ENCODE measurements at places on chromosomes 4 and X.

DNA sequence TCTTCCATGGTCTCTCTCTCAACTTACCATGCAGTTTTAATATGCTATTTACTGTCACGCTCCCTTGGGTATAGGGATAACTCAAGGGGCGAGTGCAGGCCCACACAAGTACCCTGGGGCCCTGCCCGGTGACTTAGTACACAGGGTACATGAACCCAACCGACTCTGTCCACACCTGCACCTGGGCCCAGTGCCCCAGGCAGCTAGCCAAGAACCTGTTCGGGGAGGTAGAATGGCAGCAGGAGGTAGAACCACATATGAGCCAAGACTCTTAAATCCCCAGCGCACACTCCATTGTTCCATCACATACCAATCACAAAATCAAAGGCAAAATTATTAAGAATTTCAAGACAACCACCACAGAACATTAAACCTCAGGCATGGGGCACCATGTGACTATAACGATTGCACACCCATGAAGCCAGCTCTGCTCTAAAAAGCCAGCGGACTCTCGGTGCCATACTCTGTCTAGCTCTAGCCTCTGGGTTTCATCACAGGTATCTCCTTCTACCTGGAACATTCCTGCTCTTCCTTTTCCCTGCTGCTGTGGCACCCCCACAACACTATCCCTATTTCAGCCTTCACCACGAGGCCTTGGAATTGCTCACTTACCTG lies 14.6 kb downstream of the PHF8 start:
- DNase-seq = no peak

DNA sequence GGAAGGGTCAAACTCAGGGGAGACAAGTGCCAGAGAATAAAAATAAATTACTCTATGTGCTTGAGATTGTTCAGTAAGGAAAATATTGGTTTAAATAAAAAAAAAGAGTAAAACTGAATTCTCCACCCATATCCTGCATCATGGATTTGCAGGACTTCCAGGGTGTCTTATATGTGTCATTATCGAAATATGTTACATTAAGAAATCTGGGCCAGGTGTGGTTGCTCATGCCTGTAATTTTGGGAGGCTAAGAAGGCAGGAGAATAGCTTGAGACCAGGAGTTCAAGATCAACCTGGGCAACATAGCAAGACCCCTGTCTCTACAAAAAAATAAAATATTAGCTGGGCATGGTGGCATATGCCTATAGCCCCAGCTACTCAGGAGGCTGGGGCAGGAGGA lies 104.9 kb downstream of the PPP3CA start:
- DNase-seq = no peak

GRCh38 chr4:93719552-93719951 lies 109.0 kb upstream of the ATOH1 start:
- DNase-seq = no peak

GRCh38 chr4:74424111-74424510 lies 20.8 kb upstream of the AREG start:
- no peak for DNase-seq

- peak; percentile 70 for DNase-seq
Observed at GRCh38 chr4:74228691-74229640, 71.0 kb downstream of the MTHFD2L start.

GRCh38 chrX:119512146-119512800 lies 44.0 kb downstream of the SLC25A5 start:
- no peak for DNase-seq

- DNase-seq = no peak
Observed at GRCh38 chr4:182425302-182425701, 182.1 kb downstream of the TENM3 start.

GRCh38 chr4:76799718-76800117 lies 98.2 kb downstream of the SOWAHB start:
- no peak for DNase-seq

DNA sequence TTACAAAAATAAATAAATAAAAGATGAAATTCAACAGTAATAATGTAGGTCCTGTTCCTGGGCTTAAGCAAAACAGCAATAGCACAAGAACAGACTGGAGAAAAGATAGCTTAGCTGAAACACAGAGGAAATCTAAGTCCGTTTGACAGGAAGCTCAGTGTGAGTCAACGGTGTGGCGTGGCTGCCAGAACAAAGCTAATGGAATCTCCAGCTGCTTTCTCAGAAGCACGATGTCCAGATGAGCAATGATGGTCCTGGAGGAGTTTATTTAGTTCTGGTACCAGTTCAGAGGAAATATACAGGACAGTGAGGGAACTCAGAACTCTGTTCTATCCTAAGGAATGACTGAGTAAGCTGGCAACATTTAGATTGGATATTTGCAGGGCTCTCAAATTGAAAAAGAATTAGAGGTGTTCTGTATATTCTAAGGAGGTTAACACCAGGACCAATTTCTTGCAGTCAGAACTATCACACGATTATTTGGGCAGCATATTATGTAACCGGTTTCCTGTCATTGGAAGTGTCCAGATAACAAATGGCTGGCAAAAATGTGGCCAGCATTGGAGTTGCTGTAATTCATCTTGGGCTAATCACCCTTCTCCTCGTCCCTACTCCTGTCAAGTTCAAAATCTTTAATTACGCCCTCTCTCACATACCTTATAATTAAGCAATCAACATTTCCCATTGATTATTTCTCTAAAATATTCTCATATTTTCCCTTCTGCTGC lies 12.7 kb downstream of the GAB3 start:
- DNase-seq = no peak

DNA sequence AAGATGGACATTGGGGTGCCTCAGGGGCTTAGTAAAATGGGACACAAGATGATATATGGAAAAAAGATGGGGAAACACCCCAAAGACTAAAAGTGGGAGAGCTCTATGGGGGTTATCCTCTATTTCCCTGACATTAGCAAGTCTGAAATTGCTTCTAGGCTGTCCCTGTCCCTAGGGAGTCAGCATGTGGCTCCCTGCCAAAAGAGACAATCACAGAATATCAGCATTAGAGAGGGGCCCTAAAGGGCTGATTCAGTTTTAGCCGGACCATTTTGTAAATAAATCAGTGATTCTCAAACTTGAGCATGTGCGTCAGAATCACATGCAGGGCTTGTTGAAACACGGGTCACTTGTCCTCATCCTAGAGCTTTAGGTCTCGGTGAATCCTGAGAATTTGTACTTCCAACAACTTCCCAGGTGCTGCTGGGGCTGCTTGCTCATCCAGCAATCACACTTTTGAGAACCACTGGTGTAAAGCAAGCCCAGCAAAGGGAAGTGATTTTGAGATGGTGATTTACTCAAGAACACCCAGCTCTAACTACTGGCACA lies 165.3 kb upstream of the DGKK start:
- no peak for DNase-seq

DNA sequence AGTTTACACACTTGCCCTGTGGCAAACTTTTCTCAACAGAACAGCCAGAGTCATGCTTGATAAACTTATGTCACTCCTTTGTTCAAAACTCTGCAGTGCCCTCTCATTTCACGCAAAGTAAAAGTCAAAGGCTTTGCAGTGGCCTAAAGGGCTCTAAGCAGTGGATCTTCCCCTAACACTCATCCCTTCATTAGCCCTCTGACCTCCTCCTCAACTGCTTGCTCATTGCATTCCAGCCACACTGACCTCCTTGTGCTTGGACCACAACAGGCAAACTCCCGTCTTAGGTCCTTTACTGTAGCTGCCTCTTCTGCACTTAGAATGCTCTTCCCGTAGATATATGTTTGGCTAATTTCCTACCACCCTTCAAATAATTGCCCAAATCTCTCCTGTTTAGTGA lies 5.6 kb downstream of the PRDM5 start:
- DNase-seq = no peak

- no peak for DNase-seq
Observed at GRCh38 chrX:105552395-105552794, 269.9 kb upstream of the NRK start.

GRCh38 chrX:38138157-38138891 lies 82.3 kb downstream of the SRPX start:
- DNase-seq = no peak

- no peak for DNase-seq
Observed at GRCh38 chrX:46777971-46778810, 19.3 kb upstream of the SLC9A7 start.

GRCh38 chrX:15207384-15207783 lies 62.5 kb downstream of the ASB9 start:
- DNase-seq = no peak

DNA sequence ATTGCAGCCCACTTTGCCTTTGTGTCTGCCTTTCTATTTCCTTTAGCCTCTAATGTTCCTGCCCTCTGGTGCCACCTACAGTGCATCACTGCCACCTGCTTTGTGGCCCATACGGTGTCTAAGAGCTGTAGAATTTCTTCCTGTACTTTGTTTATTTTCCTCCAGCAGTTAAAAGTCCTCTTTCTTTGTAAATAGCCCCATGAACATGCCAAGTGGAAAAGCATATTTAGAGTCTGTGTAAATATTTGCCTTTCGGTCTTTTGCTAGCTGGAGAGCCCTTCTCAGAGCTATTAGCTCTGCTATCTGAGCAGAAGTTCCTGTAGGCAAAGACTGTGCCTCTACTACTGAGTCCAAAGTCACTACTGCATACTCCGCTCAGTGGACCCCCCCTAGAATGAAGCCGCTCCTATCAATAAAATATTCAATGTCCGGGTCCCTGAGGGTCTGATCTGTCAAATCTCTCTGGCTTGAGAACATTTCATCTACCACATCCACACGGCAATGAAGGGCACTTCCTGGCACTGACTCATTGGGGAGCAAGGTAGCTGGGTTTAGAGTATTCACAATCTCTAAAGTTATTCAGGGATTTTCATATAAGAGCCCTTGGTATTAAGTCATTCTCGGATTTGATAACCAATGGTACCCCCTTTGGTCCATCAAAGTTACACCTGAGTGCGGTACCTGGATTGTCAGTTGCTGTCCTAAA lies 36.3 kb downstream of the SULT1E1 start:
- DNase-seq = peak; percentile 35

DNA sequence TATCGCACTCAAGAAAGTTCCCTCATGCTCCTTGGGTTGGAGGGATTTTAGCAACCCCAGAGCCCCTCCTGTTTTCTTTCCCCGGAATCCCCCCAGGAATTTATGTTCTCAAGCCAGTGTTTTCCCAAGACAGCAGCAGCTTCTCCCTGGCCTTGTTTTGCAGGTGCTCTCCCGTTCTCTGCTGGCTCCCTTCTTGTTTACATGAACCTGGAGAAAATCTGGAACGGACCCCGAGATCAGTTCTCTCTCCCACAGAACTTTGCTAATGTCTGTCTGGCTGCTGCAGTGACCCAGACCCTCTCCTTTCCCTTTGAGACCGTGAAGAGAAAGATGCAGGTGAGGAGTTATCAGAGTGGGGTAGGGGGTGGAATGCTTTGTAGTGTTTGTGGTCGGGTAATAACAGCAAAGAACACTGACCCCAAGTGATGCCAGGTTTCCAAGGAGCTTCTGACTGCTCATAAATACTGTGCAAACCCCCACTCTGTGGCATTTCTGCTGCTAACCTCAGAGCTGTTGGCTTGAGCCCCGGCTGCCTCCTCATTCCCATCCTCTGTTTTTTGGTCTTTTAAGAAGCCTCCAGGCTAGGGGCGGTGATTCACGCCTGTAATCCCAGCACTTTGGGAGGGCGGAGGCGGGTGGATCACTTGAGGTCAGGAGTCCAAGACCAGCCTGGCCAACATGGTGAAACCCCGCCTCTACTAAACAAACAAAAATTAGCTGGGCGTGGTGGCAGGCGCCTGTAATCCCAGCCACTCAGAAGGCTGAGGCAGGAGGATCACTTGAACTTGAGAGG lies 11.1 kb downstream of the SLC25A43 start:
- DNase-seq = no peak

- no peak for DNase-seq
Observed at GRCh38 chrX:47321386-47321785, 49.0 kb upstream of the ZNF157 start.

- no peak for DNase-seq
Observed at GRCh38 chr4:33425936-33426335, 2705.8 kb downstream of the PCDH7 start.

GRCh38 chr4:35511851-35512250 lies 732.5 kb downstream of the ARAP2 start:
- DNase-seq = no peak

DNA sequence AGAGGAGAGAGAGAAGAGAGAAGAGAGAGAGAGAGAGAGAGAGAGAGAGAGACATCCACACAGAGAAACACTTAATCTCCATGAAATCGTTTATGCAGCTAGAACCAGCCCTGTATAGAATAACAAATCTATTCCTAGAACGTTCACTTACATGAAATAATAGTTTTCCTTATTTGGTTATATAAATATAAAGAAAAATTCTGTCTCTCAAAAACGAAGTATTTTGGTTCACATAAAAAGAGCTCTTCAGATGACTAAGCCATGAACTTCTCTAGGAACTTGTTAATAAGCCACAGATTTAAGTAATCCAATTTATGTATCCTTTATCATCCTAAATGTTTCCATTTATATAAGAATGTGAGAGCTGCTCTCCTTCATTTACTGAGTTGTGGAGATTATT lies 1315.1 kb upstream of the PCDH7 start:
- DNase-seq = no peak

GRCh38 chrX:18674417-18674787 lies 2.5 kb upstream of the RS1 start:
- no peak for DNase-seq

- DNase-seq = no peak
Observed at GRCh38 chr4:7978907-7979651, 39.4 kb upstream of the AFAP1 start.
